ENCODE measurements at places on chromosomes 16 and 17.

DNA sequence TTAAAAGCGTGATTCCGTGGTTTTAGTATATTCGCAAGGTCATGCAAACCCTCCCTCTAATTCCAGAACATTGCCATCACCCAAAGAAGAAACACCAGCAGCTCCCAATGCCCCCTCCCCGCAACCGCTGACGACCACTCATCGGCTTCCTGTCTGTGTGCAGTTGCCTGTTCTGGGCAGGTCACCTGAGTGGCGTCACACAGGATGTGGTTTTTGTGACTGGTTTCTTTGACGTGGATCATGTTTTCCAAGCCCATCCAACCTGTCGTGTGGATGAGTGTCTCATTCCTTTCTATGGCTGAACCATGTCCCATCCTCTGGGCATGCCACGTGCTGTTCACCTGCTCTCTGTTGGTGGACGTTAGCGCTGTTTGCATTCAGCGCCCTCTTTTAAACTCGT is 8.2 kb upstream of the ATP2C2 start:
- no peak for DNase-seq

GRCh38 chr17:43330876-43331639 is 67.7 kb upstream of the ARL4D start:
- DNase-seq, result no peak

GRCh38 chr16:30758988-30759491 is 2.8 kb downstream of the CFAP119 start:
- no peak for DNase-seq

- no peak for DNase-seq
Measured at GRCh38 chr17:52178012-52178411, 19.5 kb upstream of the CA10 start.

DNA sequence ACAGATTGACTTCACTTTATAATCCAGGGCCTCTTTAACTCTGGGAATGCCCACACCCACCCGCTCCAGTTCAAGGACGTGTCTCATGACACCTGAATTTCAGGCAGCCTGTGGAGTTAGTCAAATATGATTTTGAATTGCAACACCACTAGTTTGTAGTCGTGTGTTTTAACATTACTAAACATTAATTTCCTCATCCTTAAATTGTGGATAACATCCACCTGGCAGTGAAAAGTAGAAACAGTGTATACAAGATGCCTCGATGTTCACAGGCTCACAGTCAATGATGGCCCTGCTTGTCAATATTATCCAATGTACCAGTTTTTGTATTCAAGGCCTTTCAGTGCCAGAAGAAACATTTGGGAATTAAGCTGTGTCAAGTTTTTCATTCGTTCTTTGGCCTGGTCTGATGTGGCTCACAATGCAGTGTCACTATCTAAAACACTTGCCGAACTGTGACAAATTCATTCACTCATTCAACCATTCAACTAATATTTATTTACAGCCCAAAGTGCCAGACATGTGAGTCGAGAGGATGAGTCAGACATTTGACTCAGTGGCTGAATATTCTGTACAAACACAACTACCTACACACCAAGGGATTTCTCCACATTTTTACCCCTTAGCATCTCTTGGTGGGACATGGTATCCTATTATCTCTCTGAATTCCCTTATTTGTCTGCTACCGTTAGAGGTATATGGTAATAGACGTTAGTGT is 1.4 kb downstream of the MEIOB start:
- DNase-seq, result no peak

- no peak for DNase-seq
Measured at GRCh38 chr16:20874088-20874581, 26.0 kb downstream of the DCUN1D3 start.

- no peak for DNase-seq
Measured at GRCh38 chr16:8510160-8510559, 80.2 kb downstream of the TMEM114 start.

DNA sequence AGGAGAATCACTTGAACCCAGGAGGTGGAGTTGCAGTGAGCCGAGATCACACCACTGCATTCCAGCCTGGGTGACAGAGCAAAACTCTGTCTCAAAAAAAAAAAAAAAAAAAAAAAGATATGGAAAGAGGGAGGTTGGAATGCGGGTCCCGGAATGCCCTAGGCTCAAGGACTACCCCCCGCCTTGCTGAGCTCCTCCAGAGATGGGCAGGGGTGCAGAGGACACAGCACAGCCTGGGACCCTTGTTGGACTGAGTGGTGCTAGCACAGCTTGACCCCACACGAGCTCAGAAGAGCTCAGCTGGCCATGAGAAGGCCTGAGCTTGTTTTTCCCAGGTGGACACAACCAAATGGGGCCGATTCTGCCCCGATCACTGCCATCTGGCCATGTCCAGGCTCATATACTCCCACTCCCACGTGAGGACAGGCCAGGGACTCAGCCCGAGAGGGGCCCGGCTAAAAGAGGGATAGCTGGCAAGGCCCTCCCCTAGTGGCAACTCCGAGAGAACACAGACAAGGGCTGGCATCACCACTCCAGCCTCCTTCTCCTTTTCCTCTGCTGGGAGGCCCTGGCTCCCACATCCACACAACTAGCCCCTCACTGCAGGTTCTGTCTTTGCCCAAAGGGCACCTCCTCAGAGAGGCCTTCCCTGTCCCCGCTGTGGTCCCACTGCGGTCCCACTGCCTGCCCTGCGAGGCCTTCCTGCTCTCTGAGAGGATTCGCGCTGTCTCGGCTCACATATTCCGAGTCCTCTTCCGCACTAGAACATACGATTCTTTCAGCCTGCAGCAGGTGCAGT is 11.0 kb downstream of the SGCA start:
- no peak for DNase-seq

DNA sequence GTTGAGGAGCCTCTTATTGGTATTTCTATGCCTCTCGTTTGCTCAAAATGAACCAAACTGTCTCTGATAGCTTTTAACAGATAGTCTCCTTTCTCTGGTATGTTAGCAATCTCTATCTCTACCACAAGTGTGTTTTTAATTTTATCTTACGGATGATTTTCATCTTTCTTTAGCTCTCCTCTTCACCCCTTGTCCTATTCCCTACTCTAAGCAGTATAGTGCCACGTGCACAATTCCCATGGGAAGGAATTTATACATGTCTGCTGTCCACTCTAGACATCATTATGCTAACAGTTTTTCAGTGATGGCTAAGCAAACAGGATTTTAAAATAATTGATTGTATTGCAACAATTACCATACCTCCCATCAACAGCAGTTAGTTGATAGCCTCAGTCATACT is 177.3 kb downstream of the CYB561 start:
- DNase-seq, result no peak

GRCh38 chr17:74085434-74085833 is 118.0 kb upstream of the RPL38 start:
- DNase-seq, result no peak

- DNase-seq, result peak; percentile 79
Measured at GRCh38 chr16:3101018-3101840, 2.1 kb upstream of the ZSCAN10 start.

GRCh38 chr16:80105160-80105559 is 435.6 kb upstream of the DYNLRB2 start:
- no peak for DNase-seq

Measured in activated effector memory CD4-positive, alpha-beta T cell treated with anti-CD3 and anti-CD28 coated beads, Interleukin-2, amount 50 U/mL, for 16 hours (primary cell).